ENCODE measurements at places on chromosomes 12 and 14.

GRCh38 chr12:15171012-15171655, 50.1 kb downstream of the RERG start:
- no peak for DNase-seq

DNA sequence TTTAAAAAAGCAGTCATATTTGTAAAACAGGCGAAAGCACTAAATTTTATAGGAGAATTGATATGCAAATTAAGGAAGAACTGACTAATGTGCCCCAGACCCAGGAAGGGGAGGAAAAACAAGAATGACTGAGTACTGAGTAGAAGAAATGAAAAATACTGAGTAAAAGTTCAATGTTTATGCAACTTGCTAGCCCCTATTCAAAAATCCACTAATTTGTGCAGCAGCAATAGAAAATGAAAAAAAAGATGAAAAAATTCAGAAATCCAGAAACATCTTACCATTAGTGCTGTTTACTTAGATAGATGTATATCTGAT, 6.1 kb downstream of the CHD8 start:
- DNase-seq, result no peak

DNA sequence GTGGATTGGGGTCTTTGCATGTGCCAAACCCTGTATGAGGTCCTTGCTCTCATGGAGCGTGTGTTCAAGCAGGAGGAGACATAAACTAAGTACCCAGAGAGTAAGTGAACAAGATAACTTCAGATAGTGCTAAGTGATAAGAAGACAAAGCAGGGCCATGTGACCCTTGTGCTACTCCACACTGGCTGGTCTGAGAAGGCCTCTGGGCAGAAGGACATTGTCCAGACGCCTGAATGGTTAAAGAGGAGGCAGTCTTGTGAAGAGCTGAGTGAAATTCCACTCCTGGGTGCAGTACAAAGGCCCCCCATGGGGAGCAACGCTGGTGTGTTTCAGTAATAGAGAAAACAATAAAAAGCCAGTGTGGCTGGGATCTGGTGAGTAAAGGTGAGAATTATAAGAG, 93.3 kb upstream of the RIC8B start:
- no peak for DNase-seq

- DNase-seq, result no peak
These were observed 231.6 kb downstream of the RAD51B start for GRCh38 chr14:68051146-68051545.

DNA sequence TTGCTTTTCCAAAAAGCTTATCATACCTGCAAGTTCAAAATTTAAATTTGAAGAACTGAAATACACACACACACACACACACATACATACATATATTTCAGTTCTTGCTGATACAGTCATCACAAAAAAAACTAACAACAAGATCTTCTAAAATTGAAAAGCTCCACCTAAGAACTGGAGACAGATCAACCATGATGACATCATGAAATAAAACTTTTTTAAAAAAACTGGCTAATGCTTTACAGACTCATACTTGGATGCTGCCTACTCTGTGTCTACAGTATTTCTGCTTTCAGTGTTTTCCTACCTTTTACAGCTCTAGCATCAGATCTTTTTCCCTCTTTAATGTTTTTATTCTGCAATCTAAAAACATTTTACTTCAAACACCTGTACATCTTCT, 261.4 kb downstream of the DIO2 start:
- DNase-seq, result no peak

DNA sequence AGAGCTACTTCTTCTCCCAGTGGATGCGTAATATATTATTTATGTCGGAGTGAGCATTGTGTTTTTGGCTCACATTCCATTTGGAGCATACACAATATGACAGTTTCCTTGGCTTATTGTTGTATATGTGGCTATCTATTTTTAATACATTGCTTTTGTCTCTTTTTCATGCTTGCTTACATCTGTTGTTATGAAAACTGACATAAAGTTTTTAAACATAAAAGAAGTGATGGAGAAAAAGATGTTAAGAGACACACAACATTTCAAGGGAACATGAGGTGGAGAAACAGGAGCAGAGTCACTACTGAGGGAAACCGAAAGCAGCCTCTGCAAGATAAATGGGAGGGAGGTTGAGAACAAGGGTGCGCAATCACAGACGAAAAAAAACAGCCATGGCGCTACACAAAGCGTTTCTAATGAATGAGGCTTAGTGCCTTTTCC, 228.4 kb upstream of the NPAS3 start:
- DNase-seq, result no peak

Data from AG09319 (cell line).